ENCODE measurements at places on chromosomes 3 and 15.

DNA sequence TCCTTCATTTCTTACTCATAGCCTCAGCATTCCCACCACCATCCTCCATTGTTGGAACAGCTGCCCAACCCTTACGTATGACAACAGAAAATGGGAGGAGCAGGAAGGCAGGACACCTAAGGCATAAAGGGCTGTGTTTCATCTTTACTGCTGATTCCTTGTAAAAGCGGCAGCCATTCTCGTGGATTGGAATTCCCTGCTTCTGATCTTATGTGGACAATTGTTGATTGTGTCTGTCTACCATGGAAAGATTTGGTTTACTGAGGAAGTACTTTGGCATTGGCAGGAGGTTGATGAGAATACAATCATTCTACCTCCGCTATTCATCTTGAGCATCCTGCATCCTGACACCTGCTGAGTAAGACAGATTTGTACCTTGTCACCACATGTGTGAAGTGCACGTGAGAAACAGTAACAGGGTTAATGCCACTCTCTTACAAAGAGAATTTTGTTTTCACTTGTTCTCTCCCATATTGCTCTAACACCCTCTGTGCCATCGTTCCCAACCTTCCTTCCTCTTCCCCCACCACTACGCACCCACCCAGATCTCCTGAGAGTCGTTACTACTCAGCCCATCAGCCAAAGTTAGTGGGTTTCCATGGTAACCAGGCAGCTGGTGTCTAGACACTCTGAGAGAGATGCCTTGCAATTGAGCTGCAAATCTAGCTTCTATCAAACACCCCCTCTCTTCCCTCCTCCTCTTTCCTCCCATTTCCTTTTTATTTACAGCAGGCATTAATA lies 75.7 kb downstream of the GAP43 start:
- DNase-seq: no peak

- no peak for DNase-seq
Observed at GRCh38 chr3:24225385-24225950, 269.2 kb downstream of the THRB start.

DNA sequence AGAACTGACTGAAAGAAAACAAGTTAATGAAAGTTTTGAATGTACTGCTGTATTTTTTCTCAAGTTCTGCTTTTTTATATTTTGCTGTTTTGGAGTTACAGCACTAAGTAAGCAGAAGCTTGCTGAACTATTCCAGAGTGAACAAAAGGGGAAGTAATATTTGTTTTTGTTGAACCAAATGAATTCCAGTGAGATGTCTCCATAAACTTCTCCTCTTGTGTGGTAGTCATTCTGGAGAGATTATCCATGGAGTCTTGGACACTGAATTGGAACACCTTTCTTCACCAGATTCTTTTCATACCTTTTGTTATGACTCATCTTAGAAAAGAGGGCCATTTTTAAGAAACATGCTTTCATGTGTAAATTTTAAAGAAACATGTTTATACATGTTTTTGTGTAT lies 8.8 kb downstream of the ANKUB1 start:
- DNase-seq: no peak

DNA sequence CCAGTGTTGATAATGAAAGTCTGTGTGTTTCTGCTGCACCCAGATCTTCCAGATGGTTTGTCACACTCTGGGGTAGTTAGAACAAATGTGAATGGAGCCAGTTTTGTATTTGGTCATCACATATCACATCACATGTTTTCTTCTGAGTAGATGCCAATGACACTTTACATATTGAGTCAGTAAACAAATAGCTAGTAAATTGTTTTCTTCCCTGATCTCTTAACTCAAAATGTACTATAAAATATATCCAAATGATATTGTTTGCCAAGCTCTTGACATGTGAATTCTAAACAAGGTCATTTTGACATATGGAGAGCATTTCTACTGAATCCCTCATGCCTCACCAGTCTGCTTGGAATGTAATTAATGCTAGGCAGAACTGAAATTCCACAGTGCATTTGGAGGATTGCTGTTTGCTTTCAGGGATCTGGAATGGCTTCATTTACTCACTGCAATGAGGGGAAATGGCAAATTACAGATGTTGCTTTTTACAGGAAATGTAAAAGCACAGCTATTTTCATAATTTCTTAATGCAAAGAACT lies 45.0 kb downstream of the PDHB start:
- DNase-seq: peak; percentile 32

- no peak for DNase-seq
Observed at GRCh38 chr15:92728266-92728665, 72.7 kb upstream of the FAM174B start.

DNA sequence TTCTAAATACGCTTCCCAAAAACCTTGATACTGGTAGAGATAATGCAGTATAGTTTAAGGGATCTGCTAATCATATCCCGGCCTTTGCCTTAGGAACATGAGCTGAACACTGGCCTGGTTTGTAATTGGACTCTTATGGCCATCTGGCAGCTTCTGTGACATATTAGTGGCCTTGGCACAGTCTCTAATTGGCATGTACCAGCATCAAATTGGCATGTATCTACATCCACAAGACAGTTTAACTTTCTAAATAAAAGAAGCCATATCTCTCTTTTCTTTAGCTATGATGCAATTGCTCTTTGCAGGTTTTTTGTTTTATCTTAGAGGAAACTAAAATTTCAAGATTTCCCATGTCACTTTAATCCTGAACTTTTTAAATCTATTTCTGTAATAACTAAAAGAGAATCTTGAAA lies 44.6 kb upstream of the FILIP1L start:
- no peak for DNase-seq

DNA sequence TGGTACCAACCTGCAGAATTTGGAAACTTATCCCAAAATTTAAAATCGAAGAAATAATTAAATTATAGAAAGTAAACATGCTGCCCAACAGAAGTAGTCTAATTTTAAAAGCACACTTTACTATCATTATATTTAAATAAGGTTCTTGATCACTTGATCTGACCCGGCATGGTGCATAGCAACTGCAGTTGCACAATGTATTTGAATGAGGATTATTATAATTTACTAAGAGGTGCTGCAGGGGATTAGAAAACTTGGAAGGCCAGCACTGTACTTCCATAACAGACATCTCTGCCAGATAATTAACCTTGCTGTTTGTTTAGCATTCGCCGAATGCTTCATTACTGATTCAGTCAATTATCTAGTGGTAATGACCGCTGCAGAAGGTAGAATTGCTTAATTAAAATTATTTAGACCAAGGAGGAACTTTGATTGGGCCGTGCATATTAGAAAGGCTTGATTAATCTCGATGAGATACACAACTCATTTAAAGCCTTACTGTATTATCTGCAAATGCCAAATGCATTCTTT lies 971.6 kb downstream of the ZPLD1 start:
- no peak for DNase-seq

DNA sequence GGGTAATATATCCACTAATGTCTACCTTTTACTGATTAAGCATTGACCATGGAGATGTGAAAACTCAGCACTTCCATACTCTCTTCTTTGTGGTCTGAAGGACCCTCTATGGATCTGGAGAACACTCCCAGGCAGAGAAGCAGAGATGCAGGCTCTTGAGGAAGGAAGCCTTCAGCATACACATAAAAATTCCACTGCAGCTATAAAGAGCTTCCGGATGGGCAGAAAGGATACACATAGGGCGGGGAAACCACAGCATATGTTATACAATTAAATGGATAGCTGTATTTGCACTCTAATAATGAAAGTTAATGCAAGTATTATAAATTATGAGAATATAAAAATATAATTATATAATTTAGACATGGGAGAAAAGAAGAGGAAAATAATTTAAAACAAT lies 1258.2 kb upstream of the ALCAM start:
- DNase-seq: no peak

- DNase-seq: no peak
Observed at GRCh38 chr3:85846940-85847339, 888.2 kb downstream of the CADM2 start.
